ENCODE measurements at places on chromosomes 1 and 21.

GRCh38 chr1:56107275-56107638, 472.1 kb downstream of the PLPP3 start:
- DNase-seq, result no peak

DNA sequence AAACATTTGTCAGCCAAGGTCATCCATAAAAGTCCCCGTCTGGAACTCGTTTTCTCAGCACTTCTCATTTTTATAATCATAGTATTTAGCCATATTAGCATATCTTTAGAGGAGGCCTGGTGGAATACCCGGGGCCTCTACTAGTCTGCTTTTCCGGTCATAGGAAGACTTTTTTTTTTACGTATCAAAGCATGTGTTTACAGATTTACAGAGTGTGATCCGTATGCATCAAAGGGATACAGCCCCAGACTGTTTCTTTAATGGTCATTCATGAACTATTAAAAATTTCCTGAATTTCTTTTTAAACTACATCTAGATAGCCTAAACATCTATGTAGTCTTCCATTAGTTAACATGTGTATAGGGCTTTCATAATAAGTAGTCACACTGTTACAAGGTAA, 23.5 kb upstream of the DEGS1 start:
- DNase-seq, result no peak

DNA sequence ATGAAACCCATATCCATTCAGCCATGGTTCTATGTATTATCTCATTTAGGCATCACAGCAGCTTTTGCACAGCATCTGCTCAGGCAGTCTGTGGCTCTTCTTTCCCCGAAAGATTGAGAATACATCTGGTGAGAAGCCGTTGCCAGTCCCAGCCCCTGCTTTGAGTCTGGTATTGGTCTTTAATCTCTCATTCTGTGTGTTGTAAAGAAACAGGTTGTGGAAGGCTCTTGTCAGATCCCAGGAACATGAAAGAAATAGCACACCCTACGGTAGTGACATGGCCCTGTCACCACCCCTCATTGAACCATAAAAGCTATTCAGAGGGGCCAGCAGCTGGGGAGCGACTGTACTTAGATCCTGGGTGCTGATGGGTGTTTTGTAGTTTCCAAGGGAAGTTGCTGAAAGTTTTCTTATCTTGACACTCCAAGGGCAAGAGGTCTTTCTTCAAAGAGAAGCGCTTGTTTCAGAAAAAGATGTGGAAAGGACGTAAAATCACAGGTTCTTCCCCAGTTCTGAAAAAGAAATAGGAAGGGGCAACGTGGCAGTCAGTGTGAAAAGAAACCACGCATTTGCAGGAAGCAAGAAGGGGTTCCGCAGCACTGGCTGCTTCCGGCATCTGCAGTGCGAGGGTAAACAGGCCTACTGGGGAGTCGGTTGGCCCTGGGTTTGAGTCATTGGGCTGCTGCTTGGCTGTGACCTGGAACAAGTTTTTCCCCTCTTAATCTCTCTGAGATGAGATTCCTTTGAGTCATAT, 145.0 kb downstream of the DHRS3 start:
- no peak for DNase-seq

GRCh38 chr1:46197964-46198811, at the start of gene POMGNT1:
POMGNT1 (minus strand) TSS chr1:46198434; CDS start chr1:46197821, 613 bp downstream.
- DNase-seq, result peak; percentile 66

DNA sequence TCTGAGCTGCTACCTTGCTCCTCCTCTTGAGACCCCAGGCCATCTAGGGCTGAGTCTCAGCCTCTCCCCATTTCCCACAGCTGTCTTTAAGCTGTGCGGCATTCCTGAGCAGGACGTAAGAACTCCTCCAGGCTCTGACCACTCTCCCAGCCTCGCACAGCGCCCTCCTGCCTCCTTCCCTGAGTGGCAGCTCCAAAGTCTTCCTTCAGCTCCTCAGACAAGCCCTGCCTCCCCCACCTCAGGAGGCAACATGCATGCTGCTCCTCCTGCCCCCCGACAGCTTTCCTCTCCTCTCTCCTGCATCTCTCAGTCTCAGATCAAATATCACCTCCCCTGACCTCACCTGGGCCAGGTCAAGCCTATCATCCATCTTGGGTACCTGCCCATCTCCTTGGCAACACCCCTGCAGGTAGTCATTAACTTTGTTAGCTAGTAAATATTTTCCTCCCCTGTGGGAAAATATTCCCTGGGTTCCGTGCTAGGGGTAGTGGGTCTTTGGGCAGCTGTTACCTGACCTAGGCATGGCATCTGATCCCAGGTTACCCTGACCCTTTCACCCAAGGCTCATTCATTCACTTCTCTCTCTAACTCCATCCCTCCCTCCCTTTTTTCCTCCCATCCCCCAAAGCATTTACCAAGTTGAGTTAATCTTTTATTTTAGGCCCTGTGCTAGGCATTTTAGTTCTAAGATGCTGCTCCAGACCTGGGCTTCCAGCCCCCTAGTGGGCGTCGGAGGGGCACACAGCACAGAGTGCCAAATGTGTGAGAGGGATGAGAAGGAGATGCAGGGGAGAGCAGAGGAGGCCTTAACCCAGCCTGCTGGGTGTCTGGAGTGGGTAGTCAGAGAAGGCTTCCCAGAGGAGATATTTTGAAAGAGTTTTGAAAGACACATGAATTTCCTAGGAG, 419.9 kb downstream of the PTPRU start:
- DNase-seq, result peak; percentile 7

- no peak for DNase-seq
Measured at GRCh38 chr1:52733368-52733767, 7.1 kb downstream of the ZYG11B start.

GRCh38 chr1:16141573-16142336, 14.1 kb downstream of the EPHA2 start:
- peak; percentile 78 for DNase-seq

GRCh38 chr1:198970916-198971315, 332.1 kb downstream of the PTPRC start:
- peak; percentile 37 for DNase-seq

DNA sequence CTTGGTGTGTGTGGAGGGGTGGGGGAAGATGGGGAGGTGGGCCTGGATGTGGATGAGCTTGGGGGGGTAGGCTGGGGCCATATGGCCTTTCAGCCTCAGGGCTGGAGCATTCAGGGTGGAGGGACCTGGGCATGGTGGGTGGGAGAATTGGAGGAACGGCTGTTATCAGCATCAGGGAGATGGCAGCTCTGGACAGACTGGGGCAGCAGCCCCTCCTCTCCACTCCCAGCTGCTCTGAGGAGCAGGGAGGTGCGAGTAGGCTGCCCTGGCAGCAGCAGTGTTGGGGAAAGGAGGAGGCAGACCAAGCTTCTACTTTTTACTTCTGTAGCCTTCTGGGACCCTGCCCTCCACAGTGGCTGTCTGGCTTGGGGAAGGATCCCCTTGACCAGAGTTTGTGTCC, 10.2 kb downstream of the PPFIA4 start:
- DNase-seq, result no peak

DNA sequence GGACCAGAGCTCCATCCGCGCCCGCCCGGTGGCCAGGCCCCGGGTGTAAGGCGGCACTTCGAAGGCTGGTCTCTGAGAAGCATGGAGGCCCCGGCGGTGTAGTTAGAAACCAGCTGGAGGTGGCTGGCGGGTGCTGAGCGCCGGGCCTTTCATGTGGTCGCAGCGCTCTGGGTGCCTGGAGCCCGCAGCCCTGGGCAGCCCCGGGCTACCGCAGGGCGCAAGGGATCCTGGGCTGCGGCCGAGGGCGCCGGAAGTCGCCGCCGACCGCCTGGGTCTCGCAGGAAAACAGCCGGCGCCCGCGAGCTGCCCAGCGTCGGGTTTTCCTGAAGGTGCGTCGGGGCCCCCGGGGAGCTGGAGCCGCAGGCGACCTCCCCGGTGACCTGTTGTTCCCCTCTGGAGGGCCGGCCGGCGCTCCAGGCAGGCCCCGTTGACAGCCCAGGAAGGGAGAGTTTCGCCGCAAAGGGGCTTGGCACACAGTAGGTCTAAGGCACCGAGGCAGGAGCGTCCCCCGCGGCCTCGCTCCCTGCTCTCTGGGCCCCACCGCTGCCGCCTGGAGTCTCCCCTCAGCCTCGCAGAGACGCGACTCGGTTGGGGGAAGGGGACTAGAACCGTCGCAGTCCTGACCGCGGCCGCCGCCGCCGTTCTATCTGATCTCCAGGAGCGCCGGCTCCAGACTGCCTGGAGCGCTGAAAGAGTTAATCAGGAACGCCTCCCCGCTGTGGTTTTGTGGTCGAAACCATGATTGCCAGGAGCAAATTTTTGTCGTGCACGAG, 2.7 kb downstream of the GRHL3 start:
- DNase-seq, result peak; percentile 84

- no peak for DNase-seq
Measured at GRCh38 chr1:232868793-232869491, 63.7 kb downstream of the MAP10 start.

GRCh38 chr1:228378090-228378872, 28.4 kb downstream of the TRIM11 start:
- peak; percentile 85 for DNase-seq

DNA sequence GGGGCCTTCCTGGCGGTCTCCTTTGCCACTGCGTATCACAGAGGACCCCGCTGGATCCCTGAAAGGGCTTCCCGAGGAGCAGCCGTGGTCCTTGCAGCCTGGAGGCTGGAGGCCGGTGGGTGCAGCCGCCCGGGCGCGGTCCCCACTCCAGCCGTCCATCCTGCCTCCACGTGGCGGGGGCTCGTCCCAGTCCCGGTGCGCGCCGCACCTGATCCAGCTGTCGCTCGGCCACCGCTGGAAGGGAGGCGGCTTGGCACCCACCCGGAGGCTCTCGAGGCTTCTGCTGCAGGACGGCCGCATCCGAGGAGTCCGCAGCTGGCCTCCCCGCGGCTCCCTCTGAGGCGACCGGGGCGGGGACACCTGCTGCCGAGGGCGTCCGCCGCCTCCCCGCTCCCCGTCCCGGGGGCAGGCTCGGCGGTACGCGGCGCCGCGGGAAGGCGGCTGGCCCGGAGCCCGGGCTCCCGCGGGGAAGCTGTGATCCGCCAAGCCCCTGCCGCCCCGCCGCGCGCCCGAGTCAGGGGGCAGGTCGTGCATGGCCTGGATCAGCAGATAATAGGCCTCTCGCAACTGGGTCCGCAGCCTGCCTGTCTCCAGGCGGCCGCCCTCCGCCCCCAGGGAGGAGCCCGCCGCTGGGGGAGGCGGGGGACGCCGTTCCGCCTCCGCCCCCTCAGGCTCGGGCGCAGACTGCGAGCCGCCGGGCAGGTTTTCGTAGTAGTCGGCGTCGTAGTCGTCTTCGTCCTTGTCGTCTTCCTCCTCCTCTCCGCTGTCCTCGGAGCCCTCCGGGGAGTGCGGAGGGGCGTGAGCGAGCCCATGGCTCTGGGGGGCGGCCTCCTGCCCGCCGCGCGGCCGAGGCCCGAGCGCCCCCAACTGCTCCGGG, at the start of gene SYDE2:
TSS of gene SYDE2 (minus strand) at position 554 of the 877 bp plus-strand sequence. CDS start at position 534, 20 bp downstream.
- DNase-seq, result peak; percentile 91

DNA sequence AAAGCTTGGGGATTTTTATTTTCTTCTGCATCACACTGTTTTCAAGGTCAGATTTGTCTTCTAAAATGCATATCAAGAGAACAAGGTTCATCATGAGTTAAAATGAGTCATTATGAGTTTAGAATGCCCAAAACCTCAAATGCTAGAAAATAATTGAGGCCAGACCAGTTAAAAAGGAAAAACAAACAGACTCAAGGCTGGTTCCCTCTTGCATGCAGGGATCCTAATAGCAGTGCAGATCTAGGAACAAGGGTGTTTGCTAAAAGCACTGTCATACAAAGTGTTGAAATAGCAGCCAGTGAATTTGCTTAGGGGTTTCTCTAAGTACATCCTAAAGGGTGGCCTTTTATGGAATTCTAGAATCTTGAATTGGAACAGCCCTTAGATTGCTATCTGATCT, 15.3 kb downstream of the BEND5 start:
- no peak for DNase-seq

DNA sequence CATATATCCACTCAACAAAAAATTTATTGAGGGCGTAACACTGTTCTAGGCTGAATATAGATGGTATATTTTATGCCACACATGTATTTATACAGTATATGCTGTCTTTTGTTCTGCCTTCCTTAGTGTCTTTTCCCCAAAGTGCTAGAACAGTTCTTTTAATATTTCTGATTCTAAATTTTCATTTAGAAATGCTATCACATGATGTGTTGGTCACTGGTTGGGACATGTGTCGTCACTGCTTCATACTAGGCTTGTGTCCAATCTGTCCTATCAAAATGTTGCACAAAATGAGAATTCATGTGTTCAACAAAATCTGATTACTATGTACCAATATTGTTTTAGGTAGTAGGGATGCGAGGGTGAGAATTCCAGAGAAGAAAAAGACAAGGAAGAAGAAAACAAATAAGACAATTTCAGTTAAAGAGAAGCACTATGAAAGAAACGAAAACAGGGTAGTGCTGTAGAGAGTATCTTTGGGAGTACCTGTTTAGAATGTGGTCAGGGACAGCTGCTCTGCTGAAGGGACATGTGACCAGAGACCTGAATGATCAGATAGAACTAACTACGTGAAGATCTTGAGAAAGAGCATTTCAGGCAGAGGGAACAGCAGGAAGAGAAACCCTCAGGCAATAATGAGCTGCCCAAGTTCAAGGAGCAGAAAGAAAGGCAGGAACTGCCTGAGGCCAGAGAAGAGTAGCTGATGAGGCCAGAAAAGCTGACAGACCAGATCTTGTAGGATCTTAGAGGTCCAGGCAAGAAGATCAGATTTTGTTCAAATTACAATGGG, 1.3 kb downstream of the KMO start:
- no peak for DNase-seq

- no peak for DNase-seq
Measured at GRCh38 chr1:167943541-167943940, 6.7 kb upstream of the MPC2 start.

- DNase-seq, result no peak
Measured at GRCh38 chr1:114623364-114623763, 41.9 kb upstream of the BCAS2 start.

DNA sequence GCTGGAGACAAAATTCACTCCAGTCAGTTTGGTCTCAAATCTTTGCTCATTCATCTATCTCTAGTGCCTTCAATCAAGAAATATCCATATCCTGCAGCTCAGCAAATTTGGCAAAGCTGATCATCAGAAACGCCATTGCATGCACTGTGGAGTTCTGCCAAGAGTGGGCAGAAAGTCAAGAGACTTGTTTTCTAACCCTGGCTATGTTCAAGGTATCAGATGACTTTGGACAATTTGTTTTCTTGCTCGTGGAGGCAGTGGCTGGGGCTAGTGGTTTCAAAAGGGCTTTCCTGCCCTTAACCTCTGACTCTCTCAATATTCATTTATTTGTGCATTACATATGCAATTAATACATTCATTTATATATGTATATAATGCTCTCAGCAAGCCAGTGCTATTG, 12.8 kb upstream of the LRRC52 start:
- DNase-seq, result no peak

- no peak for DNase-seq
Measured at GRCh38 chr1:215890438-215890837, 323.3 kb downstream of the KCTD3 start.

DNA sequence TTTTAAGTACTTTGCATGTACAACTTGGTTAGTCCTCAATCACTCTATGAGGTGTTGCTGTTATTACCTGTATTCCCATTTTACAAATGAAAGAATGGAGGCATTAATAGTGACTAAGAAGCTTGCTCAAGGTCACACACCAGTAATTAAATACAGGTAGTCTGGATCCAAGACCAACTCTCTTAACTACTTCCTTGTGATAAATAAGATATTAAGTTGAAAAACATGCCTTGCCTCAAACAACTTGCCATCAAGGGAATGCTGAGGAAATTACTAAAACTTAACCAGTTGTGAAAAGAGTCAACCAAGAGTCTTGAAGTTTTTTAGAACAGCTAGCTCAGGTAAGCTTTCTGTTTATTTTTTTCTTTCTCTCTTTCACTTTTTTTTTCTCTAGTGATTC, 21.0 kb upstream of the LAMC1 start:
- DNase-seq, result no peak

- DNase-seq, result peak; percentile 24
Measured at GRCh38 chr1:167713330-167714081, 8.3 kb upstream of the MPZL1 start.
